ENCODE measurements at places on chromosomes 7 and 10.

DNA sequence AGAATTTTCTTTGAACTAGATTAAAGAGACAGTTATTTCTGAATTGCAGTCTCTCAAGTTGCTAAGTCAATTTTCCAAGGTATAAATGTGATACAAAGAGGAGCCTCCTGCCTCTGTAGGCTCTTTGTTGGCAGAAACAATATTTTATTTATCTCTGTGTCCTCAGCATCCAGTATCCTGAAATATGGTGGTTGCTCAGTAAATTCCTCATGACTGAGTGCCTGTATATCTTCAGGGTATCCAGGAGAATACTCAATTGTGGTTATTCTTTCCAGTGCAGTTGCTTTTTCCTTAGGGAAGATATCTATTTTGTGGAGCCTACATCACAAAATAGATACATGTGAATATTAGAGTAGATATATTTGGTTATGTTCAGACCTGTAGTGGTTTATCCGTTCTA, 144.8 kb upstream of the FERD3L start:
- no peak for DNase-seq

DNA sequence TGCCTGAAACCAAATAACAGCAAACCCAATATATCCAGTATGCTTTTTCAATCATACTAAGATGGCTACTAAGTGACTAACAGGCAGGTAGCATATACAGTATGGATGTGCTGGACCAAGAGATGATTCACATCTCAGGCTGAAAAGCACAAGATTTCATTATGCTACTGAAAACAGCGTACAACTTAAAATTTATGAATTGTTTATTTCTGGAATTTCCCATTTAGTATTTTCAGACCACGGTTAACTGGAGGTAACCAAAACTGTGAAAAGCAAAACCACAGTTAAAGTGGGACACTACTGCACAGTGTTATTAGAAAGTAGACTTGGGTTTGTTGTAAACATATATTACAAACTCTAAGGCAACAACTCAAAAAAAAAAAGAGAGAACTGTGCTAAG, 91.5 kb downstream of the KMT2C start:
- no peak for DNase-seq

GRCh38 chr10:113336549-113337130, 216.2 kb upstream of the HABP2 start:
- DNase-seq = no peak

DNA sequence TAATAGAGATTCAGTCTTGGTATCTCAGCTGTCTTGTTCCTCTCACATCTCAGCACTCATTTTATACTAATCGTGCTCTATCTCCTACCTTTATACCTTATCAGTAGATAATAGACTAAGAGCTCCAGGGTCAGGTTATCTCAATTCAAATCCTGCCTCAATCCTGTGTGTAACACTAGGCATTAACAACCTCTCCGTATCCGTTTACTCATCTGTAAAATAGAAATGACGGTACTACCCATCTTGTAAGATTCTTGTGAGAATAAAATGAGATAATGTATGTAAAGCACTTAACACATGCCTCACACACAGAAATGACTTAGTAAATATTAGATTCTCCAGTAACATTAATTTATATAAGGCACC, 622 bp upstream of the P4HA1 start:
- DNase-seq = no peak

- no peak for DNase-seq
Measured at GRCh38 chr10:123570051-123570897, 95.9 kb upstream of the GPR26 start.

GRCh38 chr7:47488201-47488968, 93.5 kb downstream of the TNS3 start:
- DNase-seq = no peak

- DNase-seq = no peak
Measured at GRCh38 chr7:36945612-36946400, 221.5 kb upstream of the AOAH start.

- DNase-seq = peak; percentile 20
Measured at GRCh38 chr7:30752979-30753378, 1.0 kb downstream of the INMT start.

DNA sequence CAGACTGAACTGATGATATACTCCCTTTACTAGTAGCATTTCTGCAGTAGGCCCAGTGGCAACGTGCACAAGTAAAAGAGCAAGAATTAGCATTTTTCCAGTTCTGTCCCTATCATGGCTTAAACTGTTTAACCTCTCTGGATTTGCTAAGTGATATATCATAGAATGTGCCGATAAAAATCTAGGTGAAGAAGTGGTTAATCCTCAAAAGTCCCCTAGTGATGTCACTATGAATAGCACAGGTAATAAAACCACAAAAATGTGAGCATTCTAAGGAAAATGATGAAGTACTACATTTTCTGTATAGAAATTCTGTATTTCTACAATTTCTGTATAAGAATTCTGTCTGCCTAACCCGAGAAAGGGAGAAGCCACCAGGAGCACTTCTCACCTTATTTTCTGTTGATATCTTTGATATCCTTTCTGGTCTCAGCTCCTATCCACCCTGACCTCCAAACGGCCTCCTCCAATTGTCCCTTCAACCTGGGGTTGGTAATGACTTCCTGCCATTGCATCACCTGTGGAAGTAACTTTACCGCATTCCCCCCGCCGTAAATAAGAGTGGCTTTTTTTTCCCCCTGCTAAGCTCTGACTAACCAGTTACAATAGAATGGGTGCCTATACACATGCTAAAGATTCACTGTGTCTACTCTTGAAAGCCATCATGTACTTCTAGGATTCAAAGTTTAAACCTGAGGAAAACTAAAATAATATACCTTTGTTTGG, 155.9 kb upstream of the ASAH2 start:
- no peak for DNase-seq
